ENCODE measurements at places on chromosomes 16 and 17.

- no peak for DNase-seq
These were observed 14.1 kb downstream of the DHRS7B start for GRCh38 chr17:21140911-21141310.

DNA sequence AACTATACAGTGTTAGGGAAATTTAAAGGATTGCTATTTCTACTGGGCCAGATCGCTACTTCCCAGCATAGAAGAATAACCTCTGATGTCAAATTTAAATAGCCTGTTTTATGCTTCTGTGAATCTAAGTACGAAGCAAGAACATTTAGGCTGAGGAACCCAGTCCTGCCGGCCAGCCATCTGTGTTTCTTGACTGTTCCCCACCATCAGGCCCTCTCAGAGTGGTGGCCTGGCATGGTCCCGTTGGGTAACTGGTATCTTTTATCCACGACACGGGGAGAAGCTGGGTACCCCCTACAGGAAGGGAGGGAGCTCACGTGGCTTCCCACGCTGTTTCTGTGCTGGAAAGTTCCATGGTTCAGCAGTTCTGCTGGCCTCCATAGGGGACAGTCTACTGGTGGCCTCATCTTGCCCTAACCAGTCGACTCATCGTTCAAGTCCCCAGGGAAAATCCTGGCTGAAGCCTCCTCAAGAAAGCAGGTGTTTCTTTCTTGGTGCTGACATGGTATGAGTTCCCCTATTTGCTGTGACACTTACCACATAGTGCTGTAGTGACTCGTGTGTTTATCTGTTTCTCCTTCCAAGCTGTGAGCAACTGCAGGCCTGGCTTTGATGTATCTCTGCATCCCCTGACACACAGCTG lies 201.7 kb upstream of the NLRP1 start:
- DNase-seq = no peak

- no peak for DNase-seq
These were observed 18.4 kb downstream of the G6PC1 start for GRCh38 chr17:42918902-42919521.

- DNase-seq = no peak
These were observed 29.9 kb upstream of the TNRC6C start for GRCh38 chr17:77928519-77929179.

DNA sequence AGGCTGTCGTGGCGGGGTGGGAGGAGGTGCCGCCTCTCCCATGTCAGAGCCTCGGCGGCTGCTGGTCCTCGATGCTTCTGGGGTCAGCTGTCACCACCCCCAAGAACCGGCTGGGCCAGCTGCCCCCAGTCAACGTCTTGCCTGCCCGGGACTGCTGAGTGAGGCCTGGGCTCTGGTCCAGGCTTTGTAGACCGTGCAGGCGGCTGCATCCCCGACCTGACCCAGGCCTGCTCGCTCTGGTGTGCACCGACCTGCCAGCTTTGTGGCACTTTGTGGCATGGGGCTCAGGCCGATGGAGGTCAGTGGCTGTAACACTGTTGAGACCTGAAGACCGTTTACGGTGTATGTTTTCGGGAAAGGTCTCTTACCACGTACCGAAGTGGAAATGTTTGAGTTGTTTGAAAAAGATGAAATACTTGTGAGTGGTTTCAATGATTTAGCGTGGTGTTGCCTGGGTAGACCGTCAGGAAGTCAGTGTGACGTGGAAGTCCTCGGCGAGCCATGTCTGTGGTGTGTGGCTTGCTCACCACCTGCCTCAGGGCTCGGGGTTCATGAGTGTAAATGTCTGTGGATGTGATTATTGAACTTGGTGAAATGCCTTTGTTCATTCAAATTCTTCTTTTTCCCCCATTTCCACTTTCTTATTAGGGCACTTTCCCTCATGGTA lies 53.2 kb upstream of the ZNF750 start:
- no peak for DNase-seq

DNA sequence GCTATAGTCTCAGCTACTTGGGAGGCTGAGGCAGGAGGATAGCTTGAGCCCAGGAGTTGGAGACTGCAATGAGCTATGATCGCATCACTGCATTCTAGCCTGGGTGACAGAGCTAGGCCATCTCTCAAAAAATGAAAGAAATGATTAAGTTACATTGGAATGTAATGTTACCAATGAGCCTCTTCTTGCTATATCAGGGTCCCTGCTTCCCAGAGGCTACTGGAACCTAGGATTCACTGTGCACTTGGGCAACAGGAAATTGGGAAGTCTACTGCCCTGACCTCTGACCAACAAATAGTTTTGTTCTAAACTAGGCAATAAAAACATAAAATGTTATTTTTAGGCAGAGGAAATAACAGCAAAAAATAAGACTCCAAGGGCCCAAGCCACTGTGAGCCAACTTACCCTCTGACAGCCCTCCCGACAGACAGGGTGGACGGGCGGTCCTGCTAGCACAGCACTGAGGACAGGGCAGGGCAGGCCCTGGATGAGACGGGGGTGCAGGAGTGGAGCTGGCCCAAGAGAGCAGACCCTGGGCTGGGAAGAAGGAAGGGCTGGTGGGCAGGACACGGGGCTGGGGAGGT lies 27.5 kb downstream of the NSMCE1 start:
- DNase-seq = no peak

DNA sequence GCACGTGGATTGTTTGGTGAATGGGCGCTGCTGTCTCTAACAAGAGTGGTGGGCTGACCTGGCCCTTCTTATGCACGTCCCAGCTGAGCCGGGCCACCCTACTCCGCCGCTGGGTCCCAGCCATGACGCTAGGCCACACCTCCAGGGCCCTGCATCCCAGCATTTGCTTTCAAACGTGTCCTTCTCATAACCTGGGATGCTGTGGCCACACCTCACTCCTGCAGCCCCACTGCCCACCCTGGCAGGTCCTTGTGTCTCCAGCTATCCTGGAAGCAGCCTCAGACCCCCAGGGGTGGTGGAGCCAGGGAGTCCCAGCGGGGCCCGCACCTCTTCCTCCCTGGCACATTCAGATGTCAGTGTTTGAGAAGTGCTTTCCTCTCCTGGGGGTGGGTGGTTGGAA lies 168.6 kb downstream of the IRF8 start:
- DNase-seq = no peak

GRCh38 chr17:64555281-64555680 lies 48.5 kb downstream of the CEP95 start:
- DNase-seq = no peak

- DNase-seq = peak; percentile 83
These were observed 432 bp downstream of the ZNF276 start for GRCh38 chr16:89721546-89722391.

DNA sequence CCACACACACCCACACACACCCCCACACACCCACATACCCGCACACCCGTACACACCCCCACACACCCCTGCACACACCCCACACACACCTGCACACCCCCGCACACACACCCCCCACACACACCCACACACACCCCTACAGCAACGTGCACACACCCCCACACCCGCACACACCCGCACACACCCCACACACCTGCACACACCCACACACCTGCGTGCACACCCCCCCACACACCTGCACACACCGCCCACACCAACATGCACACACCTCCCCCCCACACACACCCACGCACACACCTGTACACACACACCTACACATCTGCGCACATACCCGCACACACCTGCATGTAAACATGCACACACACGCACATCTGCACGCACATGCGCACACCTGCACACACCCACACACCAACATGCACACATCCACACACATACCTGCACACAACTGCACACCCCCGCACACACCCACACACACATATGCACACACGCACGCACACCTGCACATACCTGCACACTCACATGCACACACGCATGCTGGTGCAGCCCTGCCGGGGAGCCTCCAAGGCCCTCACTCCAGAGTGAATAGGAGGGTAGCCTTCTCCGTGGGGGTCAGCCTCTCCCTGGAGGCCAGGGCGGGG lies 7.5 kb downstream of the ASPSCR1 start:
- no peak for DNase-seq

DNA sequence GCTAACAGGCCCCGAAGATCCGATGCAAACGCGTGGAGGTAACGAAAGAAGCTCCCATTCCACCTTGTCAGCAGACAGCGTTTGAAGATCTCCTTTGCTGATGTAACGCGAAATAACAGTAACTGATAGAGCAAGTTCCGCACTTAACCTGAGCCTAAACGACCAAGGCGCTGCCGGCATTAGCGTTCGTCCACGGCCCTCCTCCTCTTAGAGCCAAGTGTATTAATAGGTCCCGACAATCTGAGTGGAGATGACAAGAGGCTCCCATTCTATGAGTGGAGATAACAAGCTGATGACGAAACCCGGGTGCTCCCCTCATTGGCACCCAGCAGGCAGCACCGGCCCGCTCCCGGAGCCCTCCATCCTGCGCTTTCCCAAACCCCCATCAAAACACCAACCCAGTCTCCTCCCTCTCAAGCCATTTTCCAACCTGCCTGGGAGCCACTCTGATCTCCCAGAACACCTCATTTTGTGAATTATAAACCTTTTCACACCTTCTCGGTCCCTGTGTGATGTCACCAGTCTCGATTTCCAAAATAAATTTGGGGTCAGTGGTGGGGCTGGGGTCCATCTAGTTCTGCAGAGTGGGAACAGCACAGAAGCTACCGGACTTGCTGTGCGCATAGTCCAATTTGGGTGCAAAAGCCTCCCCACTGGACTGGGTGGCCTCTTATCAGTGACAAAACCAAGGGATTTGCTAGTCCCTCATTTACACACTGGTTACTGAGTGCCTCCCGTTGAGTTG lies 35.4 kb upstream of the ARL4D start:
- no peak for DNase-seq

DNA sequence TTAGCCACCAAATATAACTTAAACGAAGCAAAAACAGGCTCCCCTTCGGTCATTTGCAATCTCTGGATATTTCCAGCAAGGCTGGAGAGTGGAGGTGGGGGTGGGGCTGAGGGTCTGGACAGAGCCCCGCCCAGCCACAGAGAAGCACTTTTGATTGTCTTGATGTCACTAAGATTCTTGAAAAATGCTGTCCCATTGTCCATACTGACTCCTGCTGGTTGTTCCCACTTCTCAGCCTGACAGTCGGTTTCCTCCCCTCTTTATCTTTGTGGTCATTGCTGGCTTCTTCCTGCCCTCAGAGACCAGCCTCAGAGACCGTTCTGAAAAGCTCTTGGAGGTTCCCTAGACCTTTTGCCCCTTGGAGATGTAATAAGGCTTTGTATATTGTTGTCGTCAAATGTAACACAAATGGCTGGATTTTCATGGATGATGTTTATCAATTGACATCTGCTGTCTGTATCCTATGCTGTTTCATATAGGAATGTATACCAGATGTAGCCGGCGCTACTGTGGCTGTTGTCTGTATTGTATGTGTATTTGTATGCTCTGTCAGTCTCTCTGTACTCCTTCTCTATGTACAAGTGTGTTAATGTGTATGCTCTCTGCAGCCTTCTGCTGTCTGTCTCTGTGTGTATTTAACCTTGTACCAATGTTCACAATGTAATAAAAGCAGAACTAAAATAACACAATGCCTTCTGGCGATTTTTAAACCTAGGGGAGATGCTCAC lies 94.8 kb upstream of the DNAH9 start:
- no peak for DNase-seq

DNA sequence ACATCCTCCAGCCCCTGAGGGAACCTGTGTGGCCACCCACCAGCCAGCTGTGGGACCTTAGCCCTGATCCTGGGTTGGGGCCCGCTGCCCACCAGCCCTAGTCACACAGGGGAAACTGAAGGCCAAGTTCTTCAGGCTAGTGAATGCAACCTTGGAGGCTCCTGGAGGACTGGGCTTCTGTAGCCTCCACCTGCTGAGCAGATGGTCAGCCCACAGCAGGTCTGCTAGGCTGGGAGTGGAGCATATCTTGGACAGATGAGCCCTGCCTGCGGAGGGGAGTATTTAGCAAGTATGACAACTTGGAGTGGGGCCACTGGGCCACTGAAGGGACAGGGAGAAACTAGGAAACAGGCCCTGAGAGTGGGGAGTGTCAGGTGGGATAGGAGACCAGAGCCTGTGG lies 4.1 kb downstream of the DPEP3 start:
- DNase-seq = no peak

- peak; percentile 10 for DNase-seq
These were observed 17.1 kb downstream of the TBX2 start for GRCh38 chr17:61416540-61417363.

DNA sequence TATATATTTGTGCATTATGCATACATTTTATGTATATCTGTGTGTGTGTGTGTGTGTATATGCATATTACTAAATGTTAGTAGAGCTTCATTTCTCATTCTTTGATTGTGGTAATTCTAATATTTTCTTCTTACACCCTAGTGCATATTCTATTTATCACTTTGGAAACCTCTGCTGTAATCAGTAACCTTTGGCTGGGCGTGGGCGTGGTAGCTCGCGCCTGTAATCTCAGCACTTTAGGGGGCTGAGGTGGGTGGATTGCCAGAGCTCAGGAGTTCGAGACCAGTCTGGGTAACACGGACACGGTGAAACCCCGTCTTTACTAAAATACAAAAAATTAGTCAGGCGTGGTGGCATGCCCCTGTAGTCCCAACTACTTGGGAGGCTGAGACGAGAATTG lies 26.9 kb downstream of the CPSF4L start:
- no peak for DNase-seq

- no peak for DNase-seq
These were observed 296.6 kb upstream of the PMFBP1 start for GRCh38 chr16:72468582-72468981.

GRCh38 chr16:87548046-87548445 lies 54.3 kb upstream of the JPH3 start:
- no peak for DNase-seq

GRCh38 chr17:77231076-77231871 lies 90.5 kb downstream of the SEC14L1 start:
- DNase-seq = no peak

DNA sequence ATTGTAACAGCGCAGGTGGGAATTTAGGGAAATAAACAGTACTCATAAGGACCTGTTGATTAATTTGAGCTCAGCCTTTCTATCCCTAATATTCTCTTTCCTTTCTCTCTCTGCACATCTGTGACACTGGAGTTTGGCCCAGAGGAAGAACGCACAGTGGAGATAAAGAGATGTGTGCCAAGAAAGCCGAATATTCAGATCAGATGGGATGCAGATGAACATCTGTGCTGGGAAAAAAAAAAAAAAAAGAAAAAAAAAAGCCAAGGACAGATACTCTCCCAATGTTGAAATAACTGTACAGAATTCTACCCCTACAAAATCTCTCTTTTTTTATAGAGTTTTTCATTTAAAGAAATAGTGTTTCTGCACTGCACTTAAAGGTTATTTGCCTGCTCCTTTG lies 485.4 kb downstream of the KCNJ2 start:
- DNase-seq = no peak

DNA sequence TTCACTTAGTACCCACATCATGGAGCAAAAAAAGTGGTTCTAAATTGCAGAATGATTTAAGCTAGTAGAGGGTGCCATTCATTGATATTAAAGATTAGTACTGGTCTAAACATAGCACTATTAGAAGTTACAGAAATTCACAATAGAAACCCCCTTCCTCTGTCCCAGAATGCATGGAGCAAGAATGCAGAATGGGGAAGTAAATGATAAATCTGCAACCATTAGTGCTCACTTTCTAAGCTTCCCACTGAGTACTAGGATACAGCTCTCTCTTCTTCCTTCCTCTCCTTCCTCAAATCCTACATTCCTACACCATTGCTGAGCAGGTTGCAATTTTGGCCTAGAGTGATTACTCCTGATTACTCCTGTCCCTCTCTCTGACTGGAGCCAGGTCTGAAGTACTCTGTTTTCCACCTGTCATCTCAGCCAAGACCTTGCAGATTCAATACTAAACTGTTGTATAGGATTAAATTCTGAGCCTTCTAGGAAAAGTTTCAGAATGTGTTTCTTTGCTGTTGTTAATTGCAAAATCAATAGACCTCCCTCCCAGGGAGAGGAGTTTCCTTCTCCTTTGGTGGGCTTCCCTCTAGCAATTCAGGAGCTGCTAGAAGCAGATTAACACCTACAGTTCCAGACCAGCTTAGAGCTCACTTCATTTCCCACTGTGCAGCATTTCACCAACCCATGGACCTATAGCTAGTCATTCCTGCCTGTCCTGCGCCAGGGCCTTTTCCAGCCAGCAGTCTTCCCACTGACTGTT lies 165.5 kb upstream of the TBX2 start:
- no peak for DNase-seq

All from KG1 (cell line).